ENCODE measurements at places on chromosomes 7 and 10. TPM values are rescaled to one million over a fixed set of nuclear protein-coding genes. Genes with fewer than 3 reads are reported as not detected.

GRCh38 chr7:131076711-131077181 lies 250.9 kb upstream of the MKLN1 start:
- DNase-seq = no peak

Gene SAMD9
- total RNA-seq = 23.7 TPM

Gene FAM25C
- total RNA-seq = not detected

DNA sequence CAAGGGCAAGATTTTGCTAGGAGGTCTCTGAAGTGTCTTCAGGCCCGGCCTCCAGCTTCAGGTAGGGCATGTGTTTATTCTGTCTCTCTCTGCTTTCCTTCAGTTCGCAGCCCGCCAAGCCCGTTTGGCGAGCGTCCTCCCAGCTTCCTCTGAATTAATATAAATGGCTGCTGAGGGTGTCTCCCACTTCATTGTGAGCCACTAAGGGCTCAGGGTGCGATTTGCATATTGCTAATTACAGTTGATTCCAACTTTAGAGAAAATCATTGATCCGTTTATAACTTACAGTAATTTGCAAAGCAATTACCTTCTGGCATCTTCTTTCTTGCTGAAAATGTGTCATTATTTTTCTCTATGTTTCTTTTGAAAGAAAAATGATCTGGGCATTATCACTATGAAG lies 128.3 kb upstream of the SORCS3 start:
- DNase-seq = no peak

Gene SEMA3D
- total RNA-seq = not detected

GRCh38 chr7:51228386-51228958 lies 88.1 kb downstream of the COBL start:
- DNase-seq = no peak

DNA sequence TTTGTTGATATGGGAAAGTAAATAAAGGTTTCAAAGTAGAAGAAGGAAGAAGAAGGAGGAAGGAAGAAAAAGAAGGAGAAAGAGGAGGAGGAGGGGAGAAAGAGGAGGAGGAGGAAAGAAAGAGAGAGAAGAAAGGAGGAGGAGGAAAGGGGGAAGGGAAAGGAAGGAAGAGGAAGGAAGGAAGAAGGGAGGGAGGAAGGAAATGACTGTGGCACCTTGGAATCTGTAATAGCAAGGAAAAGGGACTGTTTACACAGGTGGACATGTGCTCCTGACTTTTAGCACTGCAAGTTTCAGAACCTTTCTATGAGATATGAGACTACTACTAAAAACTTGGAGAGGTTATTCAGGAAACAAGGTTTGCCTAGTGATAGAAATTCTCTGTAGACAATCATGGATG lies 153.2 kb downstream of the BTAF1 start:
- no peak for DNase-seq

Gene CCM2
- 80.4 TPM for total RNA-seq

GRCh38 chr7:42128703-42129102 lies 108.3 kb downstream of the GLI3 start:
- DNase-seq = no peak

Gene FBXO24
- total RNA-seq = 3.1 TPM

Gene LRRD1
- total RNA-seq = not detected

GRCh38 chr10:104274762-104275721 lies 6.1 kb downstream of the GSTO2 start:
- peak; percentile 35 for DNase-seq

Gene NRG3
- not detected for total RNA-seq

GRCh38 chr10:95133016-95133752 lies 60.9 kb upstream of the ACSM6 start:
- DNase-seq = peak; percentile 57

- no peak for DNase-seq
Measured at GRCh38 chr7:23476286-23477156, 6.2 kb upstream of the IGF2BP3 start.

DNA sequence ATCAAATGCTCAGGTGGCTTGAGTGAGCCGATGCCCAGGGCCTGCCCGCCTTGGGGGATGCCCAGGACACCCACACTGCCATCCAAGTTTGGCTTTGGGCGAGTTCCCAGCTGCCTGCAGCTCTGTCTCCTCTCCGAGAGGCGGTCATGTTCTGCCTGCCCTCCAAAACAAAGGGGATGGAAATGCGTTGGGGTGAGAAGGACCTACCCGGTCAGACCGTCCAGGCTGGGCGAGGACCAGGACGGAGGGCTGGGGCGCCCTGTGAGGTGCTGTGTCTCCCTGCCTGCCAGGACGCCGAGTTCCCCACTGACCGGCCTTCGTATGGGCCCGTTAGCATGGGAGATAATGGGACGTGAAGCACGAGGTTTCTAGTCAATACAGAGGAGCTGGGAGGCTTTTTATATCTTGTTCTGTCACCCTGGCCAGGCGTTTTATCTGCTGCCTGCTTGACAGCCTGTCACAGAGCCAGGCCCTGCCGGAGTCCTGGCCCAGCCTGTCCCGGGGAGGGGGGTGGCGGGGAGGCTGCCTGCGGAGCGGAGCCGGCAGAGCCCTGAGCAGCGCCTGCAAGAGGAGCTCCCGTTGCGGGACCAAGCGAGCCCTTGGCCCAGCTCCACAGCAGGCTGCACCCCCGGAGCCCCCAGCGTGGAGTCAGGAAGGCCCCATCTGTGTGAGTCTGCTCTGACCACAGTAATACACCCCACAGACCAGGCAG lies 22.0 kb upstream of the ELFN1 start:
- DNase-seq = no peak

DNA sequence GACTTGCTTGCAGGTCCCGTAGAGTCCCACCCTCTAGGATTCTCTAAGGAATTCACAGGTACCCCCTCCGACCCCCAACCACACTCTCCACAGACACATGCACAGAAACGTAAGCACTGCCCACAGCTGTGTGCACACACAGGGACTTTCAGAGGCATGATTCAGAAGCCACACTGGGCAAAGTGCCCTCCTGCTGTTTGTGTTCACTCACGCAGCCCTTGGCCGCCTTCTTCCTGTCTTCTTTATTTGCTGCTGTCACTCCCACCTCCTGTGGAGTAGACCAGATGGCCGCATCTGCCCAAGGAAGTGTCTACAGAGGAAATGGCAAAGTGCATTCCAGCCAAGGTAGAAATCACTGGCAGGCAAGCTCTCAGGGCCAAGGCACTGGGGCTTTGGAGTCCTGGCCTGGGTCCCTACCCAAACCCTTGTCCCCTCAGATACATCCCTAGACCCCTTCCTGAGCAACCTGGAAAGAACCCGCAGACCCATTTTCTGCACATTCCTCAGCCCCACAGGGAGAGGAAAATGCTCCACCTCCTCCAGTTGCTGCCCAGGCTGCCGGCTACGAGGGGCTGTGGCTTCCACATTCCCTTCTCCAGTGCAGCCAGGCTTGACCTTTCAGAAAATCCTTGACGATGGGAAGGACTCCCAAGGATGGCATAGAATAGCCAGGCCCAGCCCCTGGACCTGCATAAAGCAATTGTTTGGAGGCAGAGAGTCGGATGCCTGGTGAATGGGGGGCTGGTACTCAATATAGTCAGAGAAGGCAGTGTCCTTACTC lies 21.6 kb upstream of the GIMAP8 start:
- no peak for DNase-seq

Gene SHTN1
- total RNA-seq = 0.59 TPM

DNA sequence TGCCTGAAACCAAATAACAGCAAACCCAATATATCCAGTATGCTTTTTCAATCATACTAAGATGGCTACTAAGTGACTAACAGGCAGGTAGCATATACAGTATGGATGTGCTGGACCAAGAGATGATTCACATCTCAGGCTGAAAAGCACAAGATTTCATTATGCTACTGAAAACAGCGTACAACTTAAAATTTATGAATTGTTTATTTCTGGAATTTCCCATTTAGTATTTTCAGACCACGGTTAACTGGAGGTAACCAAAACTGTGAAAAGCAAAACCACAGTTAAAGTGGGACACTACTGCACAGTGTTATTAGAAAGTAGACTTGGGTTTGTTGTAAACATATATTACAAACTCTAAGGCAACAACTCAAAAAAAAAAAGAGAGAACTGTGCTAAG lies 91.5 kb downstream of the KMT2C start:
- no peak for DNase-seq

GRCh38 chr7:73433924-73434700 lies 534 bp downstream of the FZD9 start:
- no peak for DNase-seq

DNA sequence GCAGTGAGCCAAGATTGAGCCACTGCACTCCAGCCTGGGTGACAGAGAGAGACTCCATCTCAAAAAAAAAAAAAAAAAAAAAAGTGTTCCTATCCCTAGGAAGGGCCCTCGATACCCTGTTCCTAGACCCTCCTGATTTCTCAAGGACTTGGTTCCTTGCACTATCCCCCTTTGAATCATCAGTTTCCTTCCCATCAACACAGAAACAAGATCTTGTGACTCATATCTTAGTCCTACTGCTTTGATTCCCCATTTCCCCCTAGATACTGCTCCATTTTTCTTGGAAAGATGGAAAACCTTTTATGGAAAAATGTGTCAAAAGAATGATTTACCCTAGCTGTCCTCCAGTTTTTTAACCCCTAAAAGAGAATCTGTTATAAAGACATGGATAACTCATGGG lies 1.7 kb upstream of the ZNF862 start:
- DNase-seq = no peak

GRCh38 chr7:87218796-87219544 lies 562 bp downstream of the TMEM243 start:
- peak; percentile 68 for DNase-seq

Gene CAV1
- total RNA-seq = 0.19 TPM

DNA sequence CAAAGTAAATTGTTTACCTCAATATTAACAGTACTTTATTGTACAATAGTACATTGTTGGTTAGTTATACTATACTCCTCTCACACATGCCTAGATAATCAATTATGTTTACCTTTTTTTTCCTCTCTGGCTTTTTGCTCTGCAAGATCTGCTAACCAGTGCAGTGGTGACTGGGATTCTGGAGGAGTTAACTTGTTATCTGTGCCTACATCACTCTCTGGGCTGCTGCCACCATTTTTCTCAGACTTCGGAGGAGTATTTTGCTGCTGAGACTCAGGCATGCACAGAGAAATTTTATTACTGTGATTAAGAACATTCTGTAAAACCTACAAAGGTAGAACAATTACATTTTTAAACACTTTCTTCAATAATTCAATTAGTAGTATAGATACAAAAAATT lies 59.7 kb downstream of the NRBF2 start:
- no peak for DNase-seq

DNA sequence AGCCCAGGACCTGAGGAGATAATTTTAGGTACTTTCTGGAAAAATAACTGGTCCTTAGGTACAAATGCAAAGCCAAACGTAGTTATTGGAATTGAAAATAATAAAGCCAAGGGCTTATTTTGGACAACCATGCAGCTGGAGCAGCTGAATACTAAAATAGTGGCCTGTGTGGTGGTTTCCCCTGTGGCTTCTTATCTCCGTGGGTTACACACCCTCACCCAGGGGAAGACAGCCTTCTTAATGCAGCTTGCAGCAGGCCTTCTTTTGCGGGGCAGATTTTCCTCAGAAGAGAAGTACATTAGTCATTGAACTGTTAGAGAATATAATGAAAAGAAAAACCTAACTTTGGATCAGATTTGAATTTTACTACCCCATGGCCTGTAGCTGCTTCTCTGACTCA lies 133.5 kb downstream of the ST7 start:
- DNase-seq = no peak

GRCh38 chr10:72981028-72981881 lies 26.6 kb upstream of the PLA2G12B start:
- no peak for DNase-seq

GRCh38 chr10:86182150-86182549 lies 184.4 kb downstream of the GRID1 start:
- no peak for DNase-seq

DNA sequence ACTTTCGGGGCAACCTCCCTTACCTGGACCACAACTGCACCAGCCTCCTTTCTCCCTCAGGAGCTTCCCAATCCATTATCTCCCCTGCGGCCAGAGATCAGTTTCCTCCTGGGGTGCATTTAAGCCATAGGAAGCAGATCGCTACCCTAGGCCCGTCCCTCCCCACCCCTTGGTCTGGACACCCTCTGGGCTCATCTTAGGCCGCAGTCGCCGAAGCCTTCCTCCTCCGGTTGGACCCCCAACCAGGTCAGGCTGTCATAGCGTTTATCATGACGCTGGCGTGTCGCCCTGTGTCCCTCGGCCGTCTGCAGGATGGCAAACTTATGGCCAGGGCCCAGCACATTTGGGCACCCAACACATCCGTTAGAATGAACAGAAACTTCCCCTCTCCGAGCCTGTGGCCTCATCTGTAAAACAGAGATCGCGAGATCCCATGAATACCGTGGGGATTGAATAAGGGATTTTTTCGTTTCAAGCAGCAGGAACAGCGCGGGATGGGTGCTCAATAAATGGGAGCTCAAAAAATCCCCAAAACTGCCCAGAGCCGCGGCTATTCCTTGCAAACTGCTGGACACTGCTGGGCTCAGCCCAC lies 669 bp upstream of the AP5Z1 start:
- DNase-seq = no peak

DNA sequence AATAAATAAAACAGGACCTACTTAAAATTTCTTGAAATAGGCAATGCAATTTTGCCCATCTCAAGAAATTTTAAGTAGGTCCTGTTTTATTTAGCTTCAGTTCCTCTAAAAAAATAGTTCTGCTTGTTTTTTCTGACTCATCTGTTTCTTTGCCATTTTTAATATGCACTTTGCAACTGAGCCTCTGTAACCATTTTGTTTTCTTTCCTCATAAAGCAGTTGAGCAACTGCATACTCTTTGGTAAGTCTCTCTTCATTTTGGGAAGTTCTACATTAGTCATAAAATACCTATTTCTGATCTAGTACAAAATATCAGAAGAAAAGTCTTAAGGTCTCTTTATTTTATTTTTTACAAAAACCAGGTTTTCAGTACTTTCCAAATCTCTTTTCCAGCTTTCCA lies 18.0 kb downstream of the TAS2R40 start:
- no peak for DNase-seq

DNA sequence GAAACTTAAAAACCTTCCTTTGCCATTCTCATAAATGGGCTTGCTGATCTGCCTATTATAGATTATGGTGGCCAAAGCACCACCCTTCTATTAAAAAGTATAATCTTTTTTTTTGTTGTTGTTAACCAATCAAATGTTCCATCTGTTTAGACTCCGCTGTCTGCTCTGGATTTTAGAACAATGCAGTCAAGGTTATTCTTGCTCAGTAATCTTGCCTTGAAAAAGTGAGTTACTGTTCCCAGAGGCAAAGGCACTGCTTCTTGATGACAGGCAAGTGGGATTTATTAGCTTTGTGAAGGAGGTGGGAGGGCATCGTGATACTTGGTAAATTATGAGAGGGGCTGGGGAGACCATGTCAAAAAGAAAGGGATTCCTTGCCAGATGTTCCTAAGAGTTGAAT lies 143.5 kb downstream of the KIAA1217 start:
- DNase-seq = no peak

Gene RPEL1
- not detected for total RNA-seq

Gene AS3MT
- total RNA-seq = 2.1 TPM

- no peak for DNase-seq
Measured at GRCh38 chr10:26741368-26741767, 43.9 kb downstream of the PDSS1 start.

GRCh38 chr7:137120690-137121089 lies 222.8 kb downstream of the PTN start:
- DNase-seq = no peak
